ENCODE measurements at places on chromosomes 2 and 18. TPM values are rescaled to one million over a fixed set of nuclear protein-coding genes. Genes with fewer than 3 reads are reported as not detected.

The ZNG1B gene
- total RNA-seq, result 42.2 TPM

The VWC2L gene
- not detected for total RNA-seq

The ANKRD36C gene
- total RNA-seq, result 29.4 TPM

The ACTR3 gene
- total RNA-seq, result 181 TPM

The KYNU gene
- total RNA-seq, result 2.9 TPM

The ESPNL gene
- total RNA-seq, result 1.3 TPM

The C2orf66 gene
- not detected for total RNA-seq

The RAB12 gene
- total RNA-seq, result 37.7 TPM

The GNLY gene
- total RNA-seq, result 3.1 TPM

The ANKRD53 gene
- 0.76 TPM for total RNA-seq

The ACAA2 gene
- total RNA-seq, result 6.8 TPM

The SERPINB4 gene
- total RNA-seq, result 24.4 TPM

The SLC9A4 gene
- 0.53 TPM for total RNA-seq

The NCKAP5 gene
- total RNA-seq, result 5.7 TPM

Measured in esophagus squamous epithelium (tissue), 5 donors.